Tibial nerve (tissue), 4 donors: ENCODE measurements at places on chromosomes 7 and 10. TPM values are rescaled to one million over a fixed set of nuclear protein-coding genes. Genes with fewer than 3 reads are reported as not detected.

ELAPOR2 gene
- total RNA-seq, result 16.5 TPM

NXPH1 gene
- not detected for total RNA-seq

FAM237B gene
- total RNA-seq, result not detected

GRM3 gene
- not detected for total RNA-seq

GNAT3 gene
- total RNA-seq, result not detected

ATG9B gene
- not detected for total RNA-seq

CYP2C18 gene
- total RNA-seq, result not detected
